ENCODE measurements at places on chromosomes 6 and 20. TPM values are rescaled to one million over a fixed set of nuclear protein-coding genes. Genes with fewer than 3 reads are reported as not detected.

Gene SLC22A23
- 42.4 TPM for total RNA-seq

Gene MROH8
- total RNA-seq = 3.1 TPM

Gene CYP39A1
- 3.5 TPM for total RNA-seq

Gene POM121L2
- total RNA-seq = not detected

Gene TFAP2D
- not detected for total RNA-seq

Gene XKR7
- total RNA-seq = 0.05 TPM

Gene PNLDC1
- total RNA-seq = not detected

Gene MAP7
- total RNA-seq = 37.0 TPM

Gene MCHR2
- not detected for total RNA-seq

DNA sequence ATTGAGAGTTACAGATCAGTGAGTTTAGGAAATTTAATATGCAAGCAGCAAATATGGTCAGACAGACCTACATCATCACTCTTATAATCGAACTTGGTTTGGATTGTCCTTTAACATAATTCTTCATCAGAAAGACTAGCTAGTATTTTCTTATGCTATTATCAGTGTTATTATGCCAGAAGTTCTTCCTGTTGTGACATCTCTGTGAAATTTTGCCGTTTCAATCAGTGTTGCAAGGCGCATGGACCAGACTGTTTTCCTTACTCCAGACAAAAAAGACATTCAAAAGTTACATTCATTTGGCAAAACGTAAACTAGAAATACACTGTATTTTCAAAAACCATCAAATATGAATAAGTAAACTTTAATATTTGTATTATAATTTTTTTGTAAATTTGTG lies 5.7 kb upstream of the TENT5A start:
- no peak for DNase-seq

GRCh38 chr6:104784884-104785283 lies 74.8 kb downstream of the HACE1 start:
- no peak for DNase-seq

- DNase-seq = no peak
Measured at GRCh38 chr6:111718990-111719389, 113.3 kb upstream of the TRAF3IP2 start.

GRCh38 chr6:38077488-38078030 lies 258.0 kb downstream of the ZFAND3 start:
- no peak for DNase-seq

DNA sequence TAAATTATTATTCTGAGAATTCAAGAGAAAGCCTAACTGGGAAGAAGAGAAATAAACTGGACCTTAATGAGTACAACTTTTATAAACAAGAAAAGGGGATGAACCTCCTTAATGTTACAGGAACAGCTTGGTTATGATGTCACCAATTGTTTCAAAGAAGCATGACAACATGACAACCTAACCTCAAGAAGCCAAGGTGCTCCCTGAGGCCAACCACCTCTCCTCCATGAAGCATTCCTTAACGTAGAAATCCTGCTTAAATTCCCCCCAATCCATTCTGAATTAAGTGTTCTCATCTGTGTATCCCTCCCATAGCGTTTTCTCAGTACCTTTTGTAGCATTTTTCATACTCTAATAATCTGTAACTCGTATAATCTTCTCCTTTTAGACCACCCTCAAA lies 1.7 kb downstream of the HBS1L start:
- no peak for DNase-seq

- DNase-seq = no peak
Measured at GRCh38 chr6:6753301-6753700, 164.8 kb downstream of the LY86 start.

GRCh38 chr6:36104836-36105235 lies 25.5 kb upstream of the MAPK13 start:
- DNase-seq = no peak

DNA sequence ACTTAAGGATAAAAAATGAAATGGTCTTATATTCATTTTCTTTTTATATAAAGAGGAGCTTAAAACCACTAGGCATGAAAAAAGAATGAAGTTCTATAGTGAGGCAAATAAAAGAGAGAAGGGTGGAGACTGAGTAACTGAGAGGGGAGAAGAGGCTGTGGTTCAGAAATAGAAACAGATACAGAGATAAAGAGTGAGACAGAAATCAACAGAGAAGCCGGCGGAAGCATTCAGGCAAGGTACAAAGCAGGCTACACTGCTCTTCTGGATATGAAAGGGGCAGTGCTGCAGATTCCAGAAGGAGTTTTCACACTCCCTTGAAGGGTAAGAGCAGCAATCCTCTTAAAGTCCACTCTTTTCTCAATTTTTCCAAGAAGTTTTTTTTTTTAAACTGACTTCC lies 29.9 kb downstream of the NFATC2 start:
- DNase-seq = no peak

GRCh38 chr20:41047975-41048305 lies 19.3 kb downstream of the TOP1 start:
- no peak for DNase-seq

DNA sequence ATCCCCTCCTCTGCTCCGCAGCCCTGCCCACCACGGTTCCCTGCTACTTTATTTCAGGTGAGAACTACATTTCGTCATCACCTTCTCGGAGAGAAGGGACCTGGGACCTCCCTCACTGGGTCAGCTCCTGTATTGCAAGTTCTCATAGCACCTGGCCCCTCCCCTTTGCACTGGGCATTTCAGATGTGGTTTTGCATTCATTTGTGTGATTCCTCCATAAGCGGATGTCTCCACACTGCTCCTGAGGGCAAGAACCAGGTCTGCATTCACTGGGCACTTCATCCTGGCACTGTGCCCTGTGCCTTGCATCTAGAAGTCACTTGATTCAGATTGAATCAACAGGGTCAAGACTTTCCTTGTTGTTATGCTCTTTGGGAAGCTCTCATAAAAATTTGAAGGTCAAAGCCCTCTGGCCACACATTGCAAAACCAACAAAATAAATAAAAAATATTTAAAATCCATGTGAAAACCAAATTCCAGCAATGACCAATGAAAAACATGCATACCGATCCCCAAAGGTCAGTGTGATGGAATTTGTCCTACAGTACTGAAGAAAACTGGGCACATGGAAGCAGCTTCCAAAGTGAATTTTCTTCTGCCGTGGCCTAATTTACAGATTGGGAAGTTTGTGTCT lies 89.1 kb upstream of the F13A1 start:
- no peak for DNase-seq

DNA sequence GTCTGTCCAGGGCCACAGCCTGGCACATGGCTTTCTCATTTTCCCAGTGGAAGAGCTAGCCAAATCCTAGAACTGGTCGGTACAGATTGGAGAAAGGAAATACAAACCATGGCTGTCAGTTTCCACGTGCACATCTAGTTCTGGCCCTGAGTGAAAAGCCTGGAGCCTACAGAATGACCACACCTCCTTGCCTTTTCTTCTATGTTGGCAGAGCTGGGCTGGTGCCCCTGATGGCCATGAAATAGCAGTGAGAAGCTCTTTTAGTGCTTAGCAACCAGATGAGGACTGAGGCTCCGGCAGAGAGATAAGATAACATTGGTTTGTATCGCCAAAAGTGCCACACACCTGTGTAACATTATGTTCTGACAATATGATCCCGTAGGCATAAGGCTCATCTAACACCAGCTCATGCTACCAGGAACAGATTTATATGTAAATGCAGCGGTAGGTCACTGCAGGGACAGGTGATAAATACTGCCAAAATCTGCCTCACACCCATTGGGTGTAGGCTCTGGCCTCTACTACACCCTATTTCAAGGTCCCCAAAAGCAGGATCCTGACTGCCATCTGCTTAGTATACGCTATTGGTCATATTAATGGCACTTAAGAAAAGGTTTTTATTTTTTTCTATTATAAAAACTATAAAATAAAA lies 39.9 kb upstream of the TBC1D7 start:
- DNase-seq = no peak

DNA sequence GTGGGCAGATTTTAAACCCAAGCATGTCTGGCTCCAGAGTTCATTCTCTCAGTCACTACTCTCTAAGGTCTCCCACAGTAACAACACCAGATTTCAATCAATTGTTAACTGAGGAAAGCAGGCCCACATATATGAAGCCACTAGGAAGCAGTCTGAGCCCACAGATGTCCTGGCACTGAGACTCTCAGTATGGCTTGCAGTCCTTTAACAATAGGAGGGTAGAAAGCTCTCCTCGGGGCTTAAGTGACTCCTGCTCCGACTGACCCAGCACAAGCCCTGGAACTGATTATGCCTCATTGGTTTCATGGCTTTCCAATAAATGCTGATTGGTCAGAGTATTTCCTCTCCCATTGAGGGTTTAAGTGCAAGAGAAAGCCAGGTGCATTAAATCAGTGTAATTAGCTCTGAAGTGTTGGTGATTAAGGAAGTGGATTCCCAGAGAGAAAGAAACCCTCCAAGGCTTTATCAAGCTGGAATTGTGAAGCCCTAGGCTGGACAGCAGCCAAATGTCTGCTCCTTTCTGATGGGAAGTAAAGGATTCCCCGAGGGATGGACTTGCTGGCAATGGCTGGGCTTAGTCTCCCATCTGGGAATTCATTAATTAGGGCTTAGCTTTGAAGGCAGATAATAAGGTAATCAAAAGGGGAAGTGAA lies 76.6 kb upstream of the PROKR2 start:
- DNase-seq = no peak

GRCh38 chr6:151160929-151161757 lies 78.6 kb upstream of the AKAP12 start:
- DNase-seq = peak; percentile 53

DNA sequence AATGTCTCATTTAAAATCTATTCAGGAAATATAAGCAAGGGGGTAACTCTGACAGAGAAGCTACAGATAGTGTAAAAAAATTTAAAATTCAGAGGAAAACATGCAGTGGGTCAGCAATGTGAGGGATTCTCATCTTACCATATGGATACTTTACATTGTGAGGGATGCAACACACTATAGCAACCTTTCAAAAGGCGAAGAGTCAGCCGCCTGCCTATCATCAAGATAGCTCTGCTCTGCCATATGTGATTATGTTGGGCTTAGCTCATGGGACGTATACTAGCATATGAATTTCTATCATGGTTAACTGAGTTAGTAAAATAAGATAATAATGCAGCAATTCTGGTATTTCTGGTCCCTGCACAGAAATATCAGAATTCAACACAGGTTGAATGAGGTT lies 130.9 kb downstream of the MAP3K7 start:
- DNase-seq = no peak

- DNase-seq = no peak
Measured at GRCh38 chr6:44367681-44368080, 19.8 kb upstream of the CDC5L start.

DNA sequence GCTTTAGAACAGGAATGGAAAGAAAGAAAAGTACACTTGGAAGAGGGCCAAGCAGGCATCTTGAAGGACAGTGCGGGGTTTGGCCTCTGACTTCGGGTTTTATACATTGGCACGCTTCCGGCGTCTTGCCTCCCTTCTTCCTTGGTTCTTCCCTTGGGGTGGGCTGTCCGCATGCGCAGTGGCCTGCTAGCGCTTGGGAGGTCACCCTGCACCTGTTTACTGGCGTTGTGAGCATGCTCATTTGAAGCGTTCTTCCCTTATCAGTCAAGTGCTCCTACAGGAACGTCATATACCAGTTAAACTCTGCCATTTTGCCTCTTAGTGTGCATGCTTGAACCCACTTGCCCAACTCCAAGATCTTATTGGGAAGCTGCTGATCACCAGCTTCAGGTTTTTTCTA lies 230.0 kb downstream of the TTLL2 start:
- no peak for DNase-seq

DNA sequence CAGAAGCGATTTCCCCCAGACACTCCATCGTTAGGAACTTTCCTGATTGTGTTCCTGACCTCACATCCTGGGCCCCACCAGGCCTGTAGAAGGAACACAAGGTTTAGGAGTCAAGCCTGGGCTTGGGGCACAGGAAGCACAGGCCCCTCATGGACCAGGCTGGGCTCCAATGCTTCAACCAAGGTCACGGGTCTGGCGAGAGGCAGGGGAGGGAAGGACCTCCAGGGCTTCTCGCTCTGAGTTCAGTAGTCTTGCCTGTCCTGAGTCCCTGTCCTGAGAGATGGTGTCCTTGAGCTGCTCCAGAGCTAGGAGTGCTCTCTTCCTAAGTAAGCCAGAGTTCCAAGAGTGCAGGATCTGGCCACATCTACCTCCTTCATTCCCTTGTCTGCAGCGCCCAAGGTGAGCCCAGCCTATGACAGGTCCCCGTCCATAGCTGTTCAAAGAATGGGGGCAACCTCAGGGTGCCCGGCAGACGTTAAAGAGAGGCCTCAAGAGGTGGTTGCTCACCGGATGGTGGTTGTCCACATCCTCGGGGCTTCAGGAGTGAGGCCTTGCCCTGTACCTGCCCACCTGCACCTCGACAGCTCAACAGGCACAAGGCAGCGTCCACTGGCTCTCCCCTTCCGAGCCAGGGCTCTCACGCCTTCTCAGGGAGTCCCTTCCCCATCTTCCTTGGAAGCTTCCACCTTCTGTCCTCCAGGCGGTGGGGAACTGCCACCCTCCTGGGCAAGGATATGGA lies 1.6 kb upstream of the TUBB1 start:
- DNase-seq = peak; percentile 35

DNA sequence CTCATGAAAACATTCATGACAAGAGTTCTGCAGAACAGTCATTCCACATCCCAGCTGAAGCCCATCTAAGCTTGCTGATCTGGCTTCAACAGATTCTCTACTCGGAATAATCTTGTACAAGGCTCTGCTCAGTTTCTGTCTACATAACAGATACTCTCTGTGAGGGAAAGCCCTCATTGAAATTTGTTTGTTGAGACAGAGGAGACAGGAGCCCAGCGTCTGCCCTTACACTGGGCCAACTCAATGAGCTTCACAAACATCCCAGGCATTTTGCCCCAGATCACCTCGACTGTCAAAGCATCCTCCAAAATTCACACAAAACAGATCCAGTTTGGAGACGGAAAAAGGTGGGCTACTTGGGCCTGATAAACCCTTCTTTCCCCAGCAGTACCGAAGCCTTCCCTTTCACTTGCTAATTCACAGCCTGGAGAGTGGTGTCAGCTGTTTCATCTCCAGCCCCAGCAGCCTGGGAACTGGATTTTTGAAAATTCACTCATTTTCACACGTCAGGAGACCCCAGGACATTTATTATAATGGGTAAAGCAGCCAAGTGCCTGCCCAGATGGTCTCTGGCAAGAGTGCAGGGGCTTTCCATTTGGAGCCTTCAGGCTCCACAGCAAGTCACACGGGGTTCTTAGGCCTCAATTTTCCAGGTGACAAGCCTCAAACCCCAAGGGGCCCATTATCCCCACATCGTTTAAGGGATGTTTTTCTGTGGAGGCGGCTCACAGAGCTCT lies 7.3 kb downstream of the CCDC167 start:
- DNase-seq = no peak

- no peak for DNase-seq
Measured at GRCh38 chr6:34663831-34664255, 32.7 kb downstream of the ILRUN start.

DNA sequence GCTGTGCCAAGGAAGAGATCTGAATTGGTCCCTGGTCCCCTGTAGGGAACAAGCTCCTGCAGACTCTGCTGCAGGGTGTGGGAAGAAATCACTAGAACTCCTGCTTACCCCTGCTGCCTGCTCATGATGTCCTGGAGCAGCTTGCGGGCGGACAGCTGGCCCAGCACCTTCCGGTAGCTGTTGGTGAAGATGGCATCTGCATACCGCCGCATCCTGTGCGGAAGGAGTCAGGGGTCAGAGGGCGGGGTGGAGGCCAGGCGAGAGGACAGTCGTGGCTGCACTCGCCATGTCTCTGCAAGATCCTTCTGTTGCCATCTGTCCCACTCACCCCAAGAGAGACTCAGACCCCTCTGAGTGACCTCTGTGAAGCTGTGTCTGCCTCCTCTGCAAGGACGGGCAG lies 5.3 kb downstream of the GHRH start:
- DNase-seq = no peak
